ENCODE measurements at places on chromosomes 2 and 18. TPM values are rescaled to one million over a fixed set of nuclear protein-coding genes. Genes with fewer than 3 reads are reported as not detected.
A peak's percentile ranks its signal among the peaks of the same experiment; 100 is the strongest.

GRCh38 chr2:221347471-221347870 lies 224.6 kb downstream of the EPHA4 start:
- no peak overlapping the region for H3K4me3 ChIP-seq
- no peaks in the 10 kb centered on the region for H3K36me3 ChIP-seq
- DNase-seq = no peak

DNA sequence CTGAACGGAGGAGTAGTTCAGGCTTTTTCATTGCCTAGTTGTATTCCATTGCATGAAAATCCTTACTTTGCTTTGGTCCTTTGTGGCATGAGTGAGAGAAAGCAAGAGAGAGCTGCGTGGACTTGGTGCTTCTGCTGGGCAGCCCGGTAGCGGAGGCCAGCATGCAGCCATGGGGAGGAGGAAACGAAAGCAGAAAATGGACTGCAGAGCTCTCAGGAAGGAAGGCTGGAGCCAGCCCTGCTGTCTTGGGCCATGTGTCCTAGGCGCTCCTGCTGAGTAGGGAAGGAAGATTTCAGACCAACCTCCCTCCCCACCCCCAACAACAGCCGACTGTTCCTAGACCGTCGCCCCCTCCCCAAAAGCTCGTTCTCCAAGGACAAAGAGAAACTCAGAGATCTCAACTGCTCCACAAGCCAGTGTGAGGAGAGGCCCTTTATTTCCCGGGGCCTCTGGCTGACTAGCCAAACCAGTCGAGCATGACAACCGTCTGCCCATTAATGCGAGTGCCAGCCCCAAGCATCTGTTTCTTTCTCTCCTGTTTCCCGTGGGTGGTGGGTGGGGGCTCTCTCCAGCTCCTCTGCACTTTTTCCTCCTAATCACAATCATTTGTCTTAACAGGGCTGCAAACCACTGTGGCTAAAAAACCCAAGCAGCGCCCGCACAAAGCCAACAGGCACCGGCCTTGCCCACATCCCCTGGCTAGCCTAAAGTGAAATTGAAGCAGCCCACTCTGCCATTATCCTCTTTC lies 66.8 kb upstream of the FZD7 start:
- DNase-seq = no peak
- H3K27me3 ChIP-seq = no peaks in the 10 kb centered on the region
- peaks cover under 1% of the 10 kb centered on the region for H3K4me1 ChIP-seq
- no peaks in the 10 kb centered on the region for H3K36me3 ChIP-seq
- no peak overlapping the region for H3K4me3 ChIP-seq
- no peak overlapping the region for H3K27ac ChIP-seq

DNA sequence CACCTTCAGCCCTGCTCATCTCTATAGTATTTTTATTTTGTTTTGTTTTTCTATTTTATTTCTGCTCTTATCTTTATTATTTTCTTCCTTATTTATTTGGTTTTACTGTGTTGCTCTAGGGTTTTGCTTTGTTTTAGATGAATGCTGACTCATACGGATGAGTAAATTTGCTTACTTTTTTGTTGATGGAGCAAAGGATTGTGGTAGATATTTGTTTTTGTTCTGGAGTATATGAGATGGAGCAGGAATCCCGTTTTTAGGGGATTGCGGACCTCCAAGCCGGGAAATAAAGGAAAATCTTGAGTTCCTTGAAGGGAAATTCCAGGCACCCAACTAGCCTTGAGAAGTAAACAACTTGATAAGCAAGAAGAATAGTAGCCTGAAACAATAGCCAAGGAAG lies 15.3 kb upstream of the COLEC12 start:
- no peaks in the 10 kb centered on the region for H3K27me3 ChIP-seq
- DNase-seq = no peak
- H3K36me3 ChIP-seq = no peaks in the 10 kb centered on the region

- no peak overlapping the region for H3K4me3 ChIP-seq
- no peak for DNase-seq
- no peaks in the 10 kb centered on the region for H3K36me3 ChIP-seq
- H3K27me3 ChIP-seq = no peaks in the 10 kb centered on the region
Observed at GRCh38 chr2:50879457-50879856, 152.5 kb downstream of the NRXN1 start.

GRCh38 chr2:40439473-40439872 lies 12.4 kb downstream of the SLC8A1 start:
- H3K4me3 ChIP-seq = no peak overlapping the region
- no peaks in the 10 kb centered on the region for H3K36me3 ChIP-seq
- H3K4me1 ChIP-seq = peaks cover 2% of the 10 kb centered on the region
- H3K27ac ChIP-seq = no peak overlapping the region
- no peak for DNase-seq

GRCh38 chr18:74123200-74123599 lies 24.4 kb downstream of the FBXO15 start:
- H3K4me1 ChIP-seq = no peaks in the 10 kb centered on the region
- H3K27me3 ChIP-seq = no peaks in the 10 kb centered on the region
- DNase-seq = no peak
- H3K4me3 ChIP-seq = no peak overlapping the region

DNA sequence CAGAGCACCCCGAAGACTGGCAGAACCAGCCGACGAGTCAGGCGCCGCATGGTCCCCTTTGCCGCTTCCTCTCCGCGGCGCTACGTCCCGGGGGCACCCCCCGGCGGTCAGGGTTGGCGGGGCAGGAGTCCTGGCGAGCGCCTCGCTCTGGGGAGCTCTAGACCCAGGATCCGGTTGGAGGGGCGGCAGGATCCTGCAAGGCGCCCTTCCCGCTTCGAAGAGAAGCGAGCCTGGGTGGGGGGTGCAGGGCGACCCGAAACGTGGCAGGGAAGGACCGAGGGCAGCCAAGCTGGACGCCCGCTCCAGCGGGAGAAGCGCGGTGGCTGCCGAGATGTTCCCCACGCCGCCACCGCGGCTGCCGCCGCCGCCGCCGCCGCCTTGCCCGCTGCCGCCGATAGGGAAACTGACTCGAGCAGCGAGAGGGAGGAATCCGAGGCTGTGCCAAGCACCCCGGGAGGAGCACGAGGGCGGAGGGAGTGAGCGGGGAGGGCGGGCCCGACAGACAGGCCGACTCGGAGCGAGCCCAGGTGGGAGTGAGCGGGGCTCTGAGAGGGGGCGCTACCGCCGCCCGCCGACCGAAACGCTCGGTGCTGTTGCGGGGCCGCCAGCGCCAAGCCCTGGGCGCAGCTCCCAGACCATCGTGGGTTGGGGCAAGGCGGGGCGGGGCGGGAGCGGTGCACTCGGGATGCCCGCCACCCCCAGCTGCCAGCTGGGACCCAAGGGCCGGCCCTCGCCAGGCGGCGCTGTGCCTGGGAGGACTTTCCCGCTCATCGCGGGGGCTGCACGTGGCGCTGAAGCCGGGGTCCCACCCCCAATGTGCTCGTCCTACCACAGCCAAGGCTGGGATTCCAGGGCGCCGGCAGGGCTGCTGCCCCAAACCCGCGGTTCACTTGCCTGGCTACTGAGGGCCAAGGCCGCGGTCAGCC lies at the start of gene GALNT14:
Gene GALNT14, minus strand, starts transcription at position 404 of the 926 bp plus-strand sequence. Its CDS starts 354 bp downstream, at position 50.
- H3K27ac ChIP-seq = no peak within 1 kb of the TSS
- peak within 1 kb of the TSS; percentile 29 for H3K4me3 ChIP-seq
- H3K4me1 ChIP-seq = peaks cover 7% of the 10 kb centered on the region
- H3K27me3 ChIP-seq = no peaks in the 10 kb centered on the region

GRCh38 chr2:4745056-4745991 lies 946.9 kb upstream of the SOX11 start:
- DNase-seq = no peak
- no peak overlapping the region for H3K4me3 ChIP-seq
- H3K36me3 ChIP-seq = no peaks in the 10 kb centered on the region
- no peak overlapping the region for H3K27ac ChIP-seq
- H3K4me1 ChIP-seq = no peaks in the 10 kb centered on the region
- H3K27me3 ChIP-seq = no peaks in the 10 kb centered on the region

DNA sequence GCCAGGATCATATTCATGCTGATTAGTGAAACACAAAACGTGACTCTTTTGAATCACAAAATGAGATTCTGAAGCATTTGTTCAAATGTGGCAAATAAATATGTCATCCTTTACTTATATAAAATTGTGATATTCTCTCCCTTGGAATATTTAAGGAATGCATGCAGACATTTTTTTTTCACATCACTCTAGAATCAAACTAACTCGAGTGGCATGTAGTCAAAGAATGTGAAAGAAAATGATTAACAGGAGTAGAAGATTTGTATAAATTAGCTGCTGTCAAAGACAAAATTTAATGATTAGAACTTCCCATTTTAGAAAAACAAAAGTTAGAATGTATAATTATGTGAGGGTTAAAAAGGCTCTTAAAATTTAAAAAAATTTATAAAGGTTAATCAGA lies 721.0 kb upstream of the FAM98A start:
- H3K4me1 ChIP-seq = no peaks in the 10 kb centered on the region
- no peaks in the 10 kb centered on the region for H3K27me3 ChIP-seq
- no peak for DNase-seq

DNA sequence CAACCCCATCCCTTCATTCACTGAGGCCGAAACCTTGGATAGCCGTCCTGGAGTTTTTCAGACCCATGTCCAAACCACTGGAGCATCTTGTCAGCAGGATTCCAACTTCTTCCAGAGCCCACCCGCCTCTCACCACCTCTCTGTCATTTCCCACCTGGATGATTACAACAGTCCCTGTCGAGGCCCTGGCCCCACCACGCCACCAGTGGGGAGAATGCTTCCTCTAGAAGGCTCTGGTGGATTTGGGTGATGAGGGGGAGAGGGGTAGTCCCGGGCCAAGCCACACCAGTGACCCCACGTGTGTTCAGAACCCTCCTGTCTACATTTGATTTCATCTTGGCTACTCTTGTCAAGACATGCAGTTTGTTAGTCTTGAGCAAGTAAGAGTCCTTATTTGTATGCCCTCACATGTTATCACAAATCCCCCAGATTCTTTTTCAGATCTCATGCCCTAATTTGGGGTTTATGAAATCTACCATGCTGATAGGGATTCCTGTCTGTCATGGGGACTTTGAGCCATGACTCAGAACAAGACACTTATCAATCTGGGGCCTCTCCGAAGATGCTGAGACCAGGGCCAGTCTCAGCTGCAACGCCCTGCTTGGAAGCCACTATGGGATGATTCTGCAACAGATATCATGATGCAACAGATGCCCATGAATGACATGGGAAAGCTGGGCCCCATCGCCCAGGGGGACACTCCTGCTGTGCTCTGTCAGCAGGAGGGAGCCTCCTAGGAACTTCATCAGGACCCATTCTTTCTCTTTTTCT lies 186.1 kb downstream of the ZFP36L2 start:
- H3K36me3 ChIP-seq = no peaks in the 10 kb centered on the region
- H3K27ac ChIP-seq = peak overlapping the region; percentile 78
- peak; percentile 16 for DNase-seq

GRCh38 chr2:225582355-225583116 lies 183.0 kb downstream of the NYAP2 start:
- no peak for DNase-seq
- H3K27me3 ChIP-seq = no peaks in the 10 kb centered on the region
- H3K4me3 ChIP-seq = no peak overlapping the region
- no peaks in the 10 kb centered on the region for H3K36me3 ChIP-seq
- no peaks in the 10 kb centered on the region for H3K4me1 ChIP-seq
- H3K27ac ChIP-seq = no peak overlapping the region

- H3K27me3 ChIP-seq = no peaks in the 10 kb centered on the region
- H3K4me3 ChIP-seq = no peak overlapping the region
- H3K27ac ChIP-seq = no peak overlapping the region
- no peaks in the 10 kb centered on the region for H3K36me3 ChIP-seq
- DNase-seq = no peak
Observed at GRCh38 chr18:52747869-52748268, 407.9 kb downstream of the DCC start.

- DNase-seq = no peak
- no peaks in the 10 kb centered on the region for H3K27me3 ChIP-seq
- no peak overlapping the region for H3K4me3 ChIP-seq
Observed at GRCh38 chr18:23966909-23967308, 47.6 kb upstream of the TTC39C start.

SAG gene
- total RNA-seq = not detected

SKOR2 gene
- not detected for total RNA-seq

RTP5 gene
- total RNA-seq = not detected

STPG4 gene
- not detected for total RNA-seq

BOLL gene
- total RNA-seq = not detected

C1QL2 gene
- not detected for total RNA-seq

FOXI3 gene
- total RNA-seq = 0.14 TPM

All from uterus (tissue), 4 donors.